ENCODE measurements at places on chromosomes 4 and X.

DNA sequence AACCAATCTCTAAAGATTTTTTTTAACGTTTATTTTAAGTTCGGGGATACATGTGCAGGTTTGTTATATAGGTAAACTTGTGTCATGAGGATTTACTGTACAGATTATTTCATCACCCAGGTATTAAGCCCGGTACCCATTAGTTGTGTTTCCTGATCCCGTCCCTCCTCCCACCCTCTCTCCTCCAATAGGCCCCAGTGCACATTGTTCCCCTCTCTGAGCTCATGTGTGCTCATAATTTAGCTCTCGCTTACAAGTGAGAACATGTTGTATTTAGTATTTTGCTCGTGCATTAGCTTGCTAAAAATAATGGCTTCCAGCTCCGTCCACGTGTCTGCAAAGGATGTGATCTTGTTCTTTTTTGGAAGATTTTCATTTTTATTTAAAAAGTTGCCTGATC, 2309.4 kb upstream of the AGA start:
- H3K36me3 ChIP-seq: no peaks in the 10 kb centered on the region
- H3K27me3 ChIP-seq: no peaks in the 10 kb centered on the region
- H3K4me3 ChIP-seq: no peak overlapping the region
- H3K27ac ChIP-seq: no peak overlapping the region
- H3K4me1 ChIP-seq: no peaks in the 10 kb centered on the region
- DNase-seq: no peak

- DNase-seq: no peak
- H3K4me1 ChIP-seq: no peaks in the 10 kb centered on the region
- no peaks in the 10 kb centered on the region for H3K36me3 ChIP-seq
Measured at GRCh38 chr4:22911285-22911684, 218.5 kb downstream of the GBA3 start.

DNA sequence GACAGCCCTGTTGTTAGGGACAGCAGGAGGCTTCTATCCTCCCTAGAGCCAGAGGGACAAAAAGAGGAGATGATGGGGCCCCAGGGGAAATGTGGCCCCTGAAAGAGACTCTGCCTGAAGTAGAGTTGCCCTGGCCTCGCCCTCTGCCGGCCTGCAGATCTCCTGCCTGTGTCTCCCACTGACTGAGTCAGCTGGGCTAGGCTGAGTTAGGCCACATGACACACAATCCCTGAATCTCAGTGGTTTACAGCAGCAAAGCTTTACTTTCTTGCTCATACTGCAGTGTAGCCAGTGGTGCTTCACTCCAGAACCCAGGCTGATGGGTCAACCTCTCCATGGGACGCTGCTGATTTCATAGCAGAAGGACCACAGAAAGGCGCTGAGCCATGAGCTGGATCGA, 23.5 kb downstream of the DRD5 start:
- peaks cover 44% of the 10 kb centered on the region for H3K27me3 ChIP-seq
- H3K4me3 ChIP-seq: no peak overlapping the region
- H3K36me3 ChIP-seq: no peaks in the 10 kb centered on the region
- DNase-seq: no peak

- no peaks in the 10 kb centered on the region for H3K4me1 ChIP-seq
- no peaks in the 10 kb centered on the region for H3K27me3 ChIP-seq
- no peak overlapping the region for H3K4me3 ChIP-seq
Measured at GRCh38 chr4:167906851-167907250, 185.5 kb upstream of the ANXA10 start.

- H3K27me3 ChIP-seq: peaks cover 66% of the 10 kb centered on the region
- no peaks in the 10 kb centered on the region for H3K36me3 ChIP-seq
- peak overlapping the region; percentile 88 for H3K4me3 ChIP-seq
- no peaks in the 10 kb centered on the region for H3K4me1 ChIP-seq
- H3K27ac ChIP-seq: no peak overlapping the region
- DNase-seq: peak; percentile 1
Measured at GRCh38 chrX:133414406-133415275, 648 bp downstream of the GPC4 start.

GRCh38 chr4:53592686-53593501, 1.6 kb upstream of the LNX1 start:
- DNase-seq: no peak
- no peaks in the 10 kb centered on the region for H3K36me3 ChIP-seq
- no peak overlapping the region for H3K4me3 ChIP-seq
- H3K27me3 ChIP-seq: peaks cover 56% of the 10 kb centered on the region
- H3K4me1 ChIP-seq: peaks cover 6% of the 10 kb centered on the region

GRCh38 chr4:41207291-41207831, 7.0 kb downstream of the APBB2 start:
- H3K27ac ChIP-seq: no peak overlapping the region
- H3K36me3 ChIP-seq: no peaks in the 10 kb centered on the region
- peaks cover 8% of the 10 kb centered on the region for H3K4me1 ChIP-seq
- H3K27me3 ChIP-seq: peaks cover 51% of the 10 kb centered on the region
- DNase-seq: no peak
- H3K4me3 ChIP-seq: no peak overlapping the region

DNA sequence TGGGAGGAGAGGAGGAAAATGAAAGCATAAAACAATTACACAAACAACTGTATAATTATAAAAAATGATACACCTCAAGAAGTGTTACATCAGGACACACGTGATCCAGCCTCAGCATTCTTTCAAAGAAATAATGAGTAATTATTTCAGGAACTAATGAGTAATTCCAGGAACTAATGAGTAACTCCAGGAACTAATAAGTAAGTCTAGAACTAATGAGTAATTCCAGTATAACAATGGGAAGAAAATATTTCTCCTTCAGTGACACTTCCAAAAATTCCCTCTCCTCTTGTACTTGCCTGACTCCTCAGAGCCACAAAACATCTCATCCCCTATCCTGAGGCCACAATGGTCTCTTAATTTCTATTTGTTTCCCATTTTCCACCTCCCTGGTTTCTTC, 63.5 kb upstream of the COL25A1 start:
- no peak overlapping the region for H3K4me3 ChIP-seq

- no peak for DNase-seq
- H3K27ac ChIP-seq: no peak overlapping the region
- no peaks in the 10 kb centered on the region for H3K36me3 ChIP-seq
- H3K4me1 ChIP-seq: peaks cover 20% of the 10 kb centered on the region
Measured at GRCh38 chrX:7120878-7121219, 26.7 kb upstream of the STS start.

GRCh38 chr4:89496851-89497250, 189.3 kb upstream of the GPRIN3 start:
- no peak overlapping the region for H3K27ac ChIP-seq
- H3K36me3 ChIP-seq: no peaks in the 10 kb centered on the region
- no peaks in the 10 kb centered on the region for H3K4me1 ChIP-seq
- H3K4me3 ChIP-seq: no peak overlapping the region
- peaks cover 8% of the 10 kb centered on the region for H3K27me3 ChIP-seq

GRCh38 chr4:37977471-37978247, 17.5 kb downstream of the PTTG2 start:
- peaks cover 63% of the 10 kb centered on the region for H3K4me1 ChIP-seq
- peak overlapping the region; percentile 86 for H3K4me3 ChIP-seq
- H3K36me3 ChIP-seq: no peaks in the 10 kb centered on the region

GRCh38 chr4:145602129-145602760, 16.9 kb upstream of the MMAA start:
- H3K4me1 ChIP-seq: no peaks in the 10 kb centered on the region
- peaks cover 22% of the 10 kb centered on the region for H3K27me3 ChIP-seq
- H3K36me3 ChIP-seq: peaks cover 9% of the 10 kb centered on the region
- H3K4me3 ChIP-seq: no peak overlapping the region
- no peak for DNase-seq

DNA sequence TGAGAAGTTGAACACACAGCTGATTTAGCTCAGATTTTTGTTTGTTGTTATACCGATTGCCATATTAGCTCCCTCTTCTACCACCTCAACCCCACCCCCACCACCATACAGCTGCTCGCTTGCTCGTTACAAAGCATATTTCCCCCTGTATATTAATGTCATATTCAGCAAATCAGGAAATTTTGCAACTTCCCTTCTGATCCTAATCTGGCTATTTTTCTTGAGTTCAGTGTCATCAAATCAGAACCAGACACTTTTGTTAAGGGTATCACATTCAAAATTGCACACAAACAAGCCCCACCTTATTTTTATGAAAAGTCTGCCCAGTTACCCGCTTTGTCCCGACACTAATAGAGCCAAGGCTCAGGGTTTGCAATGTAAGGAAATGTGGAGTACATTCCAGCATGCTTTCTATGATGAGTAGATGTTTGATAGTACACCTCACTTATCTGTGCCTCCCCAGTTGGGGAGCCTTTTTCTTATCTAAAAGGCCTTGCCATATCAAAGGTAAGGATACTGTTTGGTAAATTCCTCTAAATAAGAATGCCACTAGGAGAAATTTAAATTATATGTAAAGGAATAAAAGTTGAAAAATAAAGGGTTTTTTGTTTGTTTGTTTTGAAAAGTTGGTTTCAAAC, 212.2 kb downstream of the CBR4 start:
- no peaks in the 10 kb centered on the region for H3K4me1 ChIP-seq
- H3K36me3 ChIP-seq: no peaks in the 10 kb centered on the region
- H3K4me3 ChIP-seq: no peak overlapping the region
- DNase-seq: no peak

DNA sequence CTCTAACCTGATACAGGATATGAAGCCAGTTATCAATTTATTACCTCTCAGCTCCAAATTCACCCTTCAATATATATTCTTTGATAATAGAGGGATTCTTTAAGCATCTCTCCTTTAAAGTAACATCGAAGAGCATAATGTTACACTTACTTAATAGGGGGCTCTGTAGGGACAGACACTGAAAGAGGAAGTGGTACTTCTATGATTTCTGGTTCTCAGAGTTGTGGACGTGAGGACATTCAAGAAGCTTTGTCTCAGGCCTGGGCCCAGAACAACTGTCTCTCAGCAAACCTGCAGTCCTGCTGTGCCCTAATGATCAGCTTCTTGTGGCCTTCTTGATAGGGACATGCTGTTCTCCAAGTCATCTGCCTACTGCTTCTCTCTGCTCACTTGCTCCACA, 4.2 kb upstream of the ZXDB start:
- DNase-seq: no peak
- H3K27ac ChIP-seq: no peak overlapping the region
- H3K36me3 ChIP-seq: no peaks in the 10 kb centered on the region
- H3K4me1 ChIP-seq: peaks cover 7% of the 10 kb centered on the region

DNA sequence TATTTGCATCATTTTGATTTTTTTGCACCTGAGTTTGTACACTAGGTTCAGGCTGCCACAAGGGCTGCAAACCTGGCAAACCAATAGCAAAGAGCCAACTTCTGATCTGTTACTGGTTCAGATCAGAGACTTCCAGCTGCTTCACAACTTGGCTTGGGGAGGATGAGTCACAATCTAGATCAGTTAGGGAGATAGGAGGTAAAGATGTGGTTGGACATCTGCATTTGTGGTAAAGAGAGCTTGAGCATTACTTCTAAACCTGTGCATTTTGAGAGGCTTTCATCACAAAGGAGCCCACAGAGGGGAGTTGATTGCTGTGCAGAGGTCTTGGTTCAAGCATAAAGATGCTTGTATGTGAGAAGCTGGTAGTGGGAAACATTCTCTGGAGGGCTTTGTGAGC, 34.5 kb downstream of the LINC00632 start:
- no peak overlapping the region for H3K4me3 ChIP-seq
- no peak for DNase-seq
- peaks cover 32% of the 10 kb centered on the region for H3K27me3 ChIP-seq

DNA sequence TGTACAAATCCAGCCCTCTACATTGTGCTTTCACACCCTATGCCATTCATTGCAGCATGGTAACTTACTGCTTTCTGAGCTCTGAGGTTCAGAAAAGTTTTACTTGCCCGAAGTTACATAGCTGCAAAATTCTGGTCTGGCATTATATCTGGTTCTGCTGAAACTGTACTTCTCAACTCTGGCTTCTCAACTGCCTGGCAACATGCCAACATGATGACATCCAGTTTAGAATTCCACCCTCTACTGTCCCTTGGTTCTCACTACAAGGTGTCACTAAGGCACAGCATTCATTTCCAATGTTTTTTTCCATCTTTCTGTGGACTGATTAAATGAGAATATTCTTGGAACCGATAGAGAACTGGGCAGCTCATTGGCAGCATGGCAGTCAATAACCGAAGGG, 242.9 kb upstream of the PRPS2 start:
- no peaks in the 10 kb centered on the region for H3K36me3 ChIP-seq
- no peak overlapping the region for H3K27ac ChIP-seq
- DNase-seq: no peak

DNA sequence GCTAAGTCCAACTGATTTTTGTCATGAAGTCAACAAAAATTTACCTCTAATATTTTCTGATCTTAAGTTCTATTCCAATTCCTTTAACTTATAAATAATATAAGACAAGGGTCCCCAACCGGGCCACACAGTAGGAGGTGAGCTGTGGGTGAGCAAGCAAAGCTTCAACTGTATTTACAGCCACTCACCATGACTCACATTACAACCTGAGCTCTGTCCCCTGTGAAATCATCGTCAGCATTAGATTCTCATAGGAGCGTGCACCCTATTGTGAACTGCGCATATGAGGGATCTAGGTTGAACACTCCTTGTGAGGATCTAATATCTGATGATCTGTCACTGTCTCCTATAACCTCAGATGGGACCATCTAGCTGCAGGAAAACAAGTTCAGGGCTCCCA, 227.4 kb downstream of the MAPK10 start:
- H3K27ac ChIP-seq: no peak overlapping the region
- H3K36me3 ChIP-seq: no peaks in the 10 kb centered on the region
- no peak for DNase-seq

GRCh38 chr4:162011089-162011488, 152.7 kb downstream of the FSTL5 start:
- no peak overlapping the region for H3K27ac ChIP-seq
- DNase-seq: no peak
- H3K4me1 ChIP-seq: no peaks in the 10 kb centered on the region
- H3K4me3 ChIP-seq: no peak overlapping the region

DNA sequence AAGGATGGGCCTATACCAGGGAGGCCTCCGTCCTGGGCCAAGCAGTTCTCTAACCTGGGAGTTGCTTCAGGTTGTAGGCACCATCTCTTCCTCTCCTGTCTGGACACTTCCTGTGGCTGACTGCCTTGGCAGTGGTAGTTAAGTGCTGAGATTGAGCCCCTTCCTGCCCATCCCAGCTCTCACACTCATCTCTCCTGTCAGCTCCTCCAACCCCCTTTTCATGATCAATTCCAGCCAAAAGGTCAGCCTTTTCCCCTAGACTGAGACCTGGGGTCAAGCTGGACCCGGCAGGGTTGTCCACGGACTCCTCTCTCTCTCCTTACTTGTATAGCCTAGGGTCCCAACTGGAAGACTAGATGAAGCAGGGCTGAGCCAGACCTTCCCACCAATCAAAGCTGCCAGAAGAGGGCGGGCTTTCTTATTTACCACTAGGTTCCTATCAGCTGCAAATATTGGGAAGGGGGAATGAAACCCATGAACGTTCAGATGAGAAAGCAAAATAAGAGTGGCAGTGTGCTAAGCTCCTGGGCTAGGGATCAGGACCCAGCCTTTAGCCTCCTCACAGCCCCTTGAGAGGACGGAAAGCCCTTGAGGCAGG, 34.5 kb downstream of the KDM5C start:
- no peaks in the 10 kb centered on the region for H3K27me3 ChIP-seq
- no peak for DNase-seq
- no peak overlapping the region for H3K27ac ChIP-seq
- no peak overlapping the region for H3K4me3 ChIP-seq
- peaks cover 37% of the 10 kb centered on the region for H3K4me1 ChIP-seq

- H3K27me3 ChIP-seq: no peaks in the 10 kb centered on the region
- H3K27ac ChIP-seq: no peak overlapping the region
- H3K36me3 ChIP-seq: no peaks in the 10 kb centered on the region
- no peak for DNase-seq
- no peak overlapping the region for H3K4me3 ChIP-seq
- peaks cover 16% of the 10 kb centered on the region for H3K4me1 ChIP-seq
Measured at GRCh38 chr4:173424899-173425805, 26.2 kb upstream of the SCRG1 start.
